ENCODE measurements at places on chromosomes 1 and 21.

DNA sequence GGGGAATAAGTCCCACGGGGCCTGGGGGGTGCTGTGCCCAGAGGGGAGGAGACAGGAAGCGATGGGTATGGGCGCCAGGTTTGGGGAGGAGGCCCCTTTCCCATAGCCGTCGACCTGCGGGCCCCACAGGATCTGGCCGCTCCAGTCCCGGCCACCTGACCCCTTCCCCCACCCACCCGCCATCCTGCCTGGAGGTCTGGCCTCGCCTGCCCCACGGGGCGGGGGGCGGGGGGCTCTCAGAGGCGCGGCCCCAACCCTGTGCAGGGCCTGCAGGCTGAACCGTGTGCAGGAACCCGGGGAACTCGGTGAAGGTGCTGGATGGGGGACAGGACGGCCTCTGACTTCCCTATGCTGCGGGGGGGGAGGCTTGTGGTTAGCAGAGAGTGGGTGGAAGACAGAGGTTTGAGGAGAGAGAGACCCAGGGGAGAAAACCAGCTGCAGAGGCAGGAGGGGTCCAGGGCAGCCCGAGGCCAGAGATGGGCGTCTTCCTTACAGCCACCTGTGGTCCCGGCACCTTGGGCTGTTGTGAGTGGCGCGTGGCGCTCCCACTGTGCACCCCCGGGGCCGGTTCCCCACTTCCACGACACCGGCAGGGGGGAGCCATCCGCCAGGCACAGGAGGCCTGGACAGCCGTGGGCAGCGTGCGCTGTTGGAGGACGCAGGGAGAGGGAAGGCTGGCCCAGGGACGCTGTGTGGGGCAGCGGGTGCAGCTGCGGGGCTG lies 2.5 kb upstream of the TNFRSF18 start:
- DNase-seq = no peak

DNA sequence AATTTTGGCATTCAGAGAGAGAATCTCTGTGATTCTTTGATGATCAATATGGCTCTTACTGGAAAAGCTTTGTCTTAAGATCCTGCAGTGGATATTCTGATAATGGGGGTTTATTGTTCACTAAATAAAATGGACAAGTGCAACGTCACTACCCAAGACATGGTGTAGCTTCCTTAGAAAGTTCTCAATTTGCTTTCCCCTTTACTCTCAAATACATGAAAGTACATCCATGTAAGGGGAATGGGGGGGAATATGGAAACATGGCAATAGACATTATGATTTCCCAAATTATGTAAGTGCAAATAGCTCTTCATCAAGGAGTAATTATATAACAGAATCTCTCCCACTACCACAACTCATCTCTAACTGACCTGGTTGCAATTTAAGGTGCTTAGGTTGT lies 126.3 kb upstream of the DPYD start:
- no peak for DNase-seq

DNA sequence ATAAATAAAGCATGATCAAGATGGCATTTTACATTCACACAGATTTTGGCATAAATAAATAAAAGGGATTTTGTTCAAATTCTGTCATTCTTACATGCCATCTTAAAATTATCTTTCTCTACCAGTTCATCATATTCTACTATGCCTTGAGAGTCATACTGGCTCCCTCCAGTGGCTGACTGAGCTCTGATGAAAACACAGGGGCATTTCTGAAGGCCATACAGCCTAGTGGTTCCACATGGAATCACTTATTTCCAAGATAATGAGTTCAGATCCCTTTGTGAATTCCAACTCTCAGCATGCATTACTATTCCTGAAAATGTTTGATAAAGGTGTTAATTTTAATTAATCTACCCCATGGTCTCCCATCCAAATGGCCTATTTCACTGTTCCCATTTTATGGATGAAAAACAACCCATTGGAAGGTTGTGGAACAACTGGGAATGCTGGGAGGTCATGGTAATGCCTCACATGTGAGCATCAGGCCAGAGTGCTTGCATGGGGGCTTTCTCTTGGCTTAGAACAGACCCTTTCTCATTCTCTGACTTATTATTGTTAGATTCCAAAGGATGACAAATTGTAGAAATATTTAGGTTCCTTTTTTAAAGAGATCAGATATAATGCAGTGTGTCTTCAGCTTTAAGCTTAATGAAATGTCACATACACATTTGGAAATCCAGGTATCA lies 622.4 kb upstream of the PKN2 start:
- no peak for DNase-seq

GRCh38 chr1:39819091-39819812 lies 30.6 kb upstream of the BMP8B start:
- DNase-seq = no peak

DNA sequence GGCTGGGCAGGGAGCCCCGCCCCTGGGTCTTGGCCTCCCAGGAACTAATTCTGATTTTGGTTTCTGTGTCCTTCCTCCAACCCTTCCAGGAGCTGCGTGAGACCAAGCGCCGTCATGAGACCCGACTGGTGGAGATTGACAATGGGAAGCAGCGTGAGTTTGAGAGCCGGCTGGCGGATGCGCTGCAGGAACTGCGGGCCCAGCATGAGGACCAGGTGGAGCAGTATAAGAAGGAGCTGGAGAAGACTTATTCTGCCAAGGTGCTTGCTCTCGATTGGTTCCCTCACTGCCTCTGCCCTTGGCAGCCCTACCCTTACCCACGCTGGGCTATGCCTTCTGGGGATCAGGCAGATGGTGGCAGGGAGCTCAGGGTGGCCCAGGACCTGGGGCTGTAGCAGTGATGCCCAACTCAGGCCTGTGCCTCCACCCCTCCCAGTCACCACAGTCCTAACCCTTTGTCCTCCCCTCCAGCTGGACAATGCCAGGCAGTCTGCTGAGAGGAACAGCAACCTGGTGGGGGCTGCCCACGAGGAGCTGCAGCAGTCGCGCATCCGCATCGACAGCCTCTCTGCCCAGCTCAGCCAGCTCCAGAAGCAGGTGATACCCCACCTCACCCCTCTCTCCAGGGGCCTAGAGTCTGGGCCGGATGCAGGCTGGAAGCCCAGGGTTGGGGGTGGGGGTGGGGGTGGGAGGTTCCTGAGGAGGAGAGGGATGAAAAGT lies 18.5 kb upstream of the SEMA4A start:
- no peak for DNase-seq

DNA sequence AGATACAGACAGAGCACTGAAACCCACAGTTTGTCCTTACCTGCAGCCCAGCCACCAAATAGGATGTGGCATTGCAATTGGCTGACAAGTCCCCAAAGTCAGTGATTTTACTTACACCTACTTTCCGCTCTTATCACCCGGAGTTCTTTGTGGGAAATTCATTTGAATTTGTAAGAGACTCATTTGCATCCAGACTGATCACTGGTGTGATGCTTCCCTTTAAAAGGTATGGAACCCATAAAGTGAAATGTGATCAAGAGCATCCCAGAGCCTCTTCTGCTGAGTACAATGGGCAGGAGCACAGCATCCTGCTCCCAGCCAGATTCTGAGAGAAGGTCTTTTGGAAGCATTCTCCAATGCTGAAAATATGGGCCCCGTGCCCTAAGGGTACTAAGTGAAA lies 161.4 kb downstream of the DAB1 start:
- DNase-seq = no peak

- no peak for DNase-seq
Measured at GRCh38 chr1:43034195-43034658, 75.6 kb upstream of the SLC2A1 start.

- DNase-seq = no peak
Measured at GRCh38 chr1:231138236-231138635, 23.6 kb upstream of the TRIM67 start.

GRCh38 chr1:151553659-151554058 lies 13.6 kb downstream of the TUFT1 start:
- no peak for DNase-seq

DNA sequence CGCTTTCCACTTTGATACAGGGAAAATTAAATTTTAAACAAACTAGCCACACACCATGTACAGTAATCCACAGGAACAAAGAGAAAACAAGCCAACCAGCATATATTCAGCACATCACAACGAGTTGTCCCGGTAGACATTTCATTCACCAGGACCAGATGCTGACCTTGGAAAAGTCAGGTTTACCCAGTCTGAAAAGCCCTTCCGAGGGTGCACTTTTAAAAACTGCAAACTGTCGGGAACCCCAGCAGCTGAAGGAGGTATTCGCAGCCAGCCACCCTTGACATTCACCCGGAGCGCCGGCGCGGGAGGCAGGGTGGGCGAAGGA lies 1.2 kb downstream of the MCOLN3 start:
- DNase-seq = no peak
